ENCODE measurements at places on chromosomes 11 and 22.

DNA sequence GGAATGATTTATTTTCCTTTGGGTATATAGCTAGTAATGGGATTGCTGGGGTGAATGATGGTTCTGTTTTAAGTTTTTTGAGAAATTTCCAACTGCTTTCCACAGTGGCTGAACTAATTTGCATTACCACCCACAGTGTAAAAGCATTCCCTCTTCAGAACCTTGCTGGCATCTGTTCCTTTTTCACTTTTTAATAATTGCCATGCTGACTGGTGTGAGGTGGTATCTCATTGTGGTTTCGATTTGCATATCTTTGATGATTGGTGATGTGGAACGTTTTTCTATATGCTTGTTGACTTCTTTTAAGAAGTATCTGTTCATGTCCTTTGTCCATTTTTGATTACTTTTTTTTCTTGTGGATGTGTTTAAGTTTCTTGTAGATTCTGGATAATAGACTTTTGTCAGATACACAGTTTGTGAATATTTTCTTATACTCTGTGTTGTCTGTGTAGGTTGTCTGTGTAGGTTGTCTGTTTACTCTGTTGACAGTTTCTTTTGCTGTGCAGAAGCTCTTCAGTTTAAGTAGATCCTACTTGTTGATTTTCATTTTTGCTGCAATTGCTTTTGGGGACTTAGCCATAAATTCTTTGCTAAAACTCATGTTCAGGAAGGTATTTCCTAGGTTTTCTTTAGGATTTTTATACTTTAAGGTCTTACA is 291.8 kb upstream of the DDI1 start:
- DNase-seq: no peak

GRCh38 chr11:109229682-109230081 is 192.3 kb upstream of the C11orf87 start:
- no peak for DNase-seq

- no peak for DNase-seq
Measured at GRCh38 chr11:59769111-59769510, 13.9 kb downstream of the STX3 start.

GRCh38 chr22:43988116-43988820 is 33.0 kb downstream of the SAMM50 start:
- DNase-seq: no peak

- no peak for DNase-seq
Measured at GRCh38 chr11:71371674-71372069, 76.5 kb downstream of the DHCR7 start.

GRCh38 chr11:35933320-35933871 is 10.5 kb upstream of the LDLRAD3 start:
- DNase-seq: no peak

DNA sequence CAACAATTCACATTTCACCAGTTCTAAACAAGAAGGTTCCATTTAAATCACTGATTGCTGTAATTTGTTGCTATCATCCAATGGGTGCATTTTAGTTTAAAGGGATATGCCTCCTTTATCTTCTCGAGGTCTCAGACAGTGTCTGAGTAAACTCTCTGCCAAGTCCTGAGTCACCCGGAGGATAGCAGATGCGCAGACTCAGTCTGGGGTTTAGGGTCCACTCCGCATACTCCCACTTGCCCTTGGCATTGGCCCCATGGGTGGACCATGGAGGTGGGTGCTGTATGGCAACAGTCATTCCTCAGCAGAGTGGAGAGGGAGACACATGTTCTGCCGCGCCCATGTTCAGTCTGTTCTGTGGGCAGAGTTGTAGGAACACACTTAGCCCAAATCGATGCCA is 65.4 kb upstream of the CRTAM start:
- no peak for DNase-seq

- DNase-seq: no peak
Measured at GRCh38 chr11:115439385-115439784, 64.8 kb downstream of the CADM1 start.

DNA sequence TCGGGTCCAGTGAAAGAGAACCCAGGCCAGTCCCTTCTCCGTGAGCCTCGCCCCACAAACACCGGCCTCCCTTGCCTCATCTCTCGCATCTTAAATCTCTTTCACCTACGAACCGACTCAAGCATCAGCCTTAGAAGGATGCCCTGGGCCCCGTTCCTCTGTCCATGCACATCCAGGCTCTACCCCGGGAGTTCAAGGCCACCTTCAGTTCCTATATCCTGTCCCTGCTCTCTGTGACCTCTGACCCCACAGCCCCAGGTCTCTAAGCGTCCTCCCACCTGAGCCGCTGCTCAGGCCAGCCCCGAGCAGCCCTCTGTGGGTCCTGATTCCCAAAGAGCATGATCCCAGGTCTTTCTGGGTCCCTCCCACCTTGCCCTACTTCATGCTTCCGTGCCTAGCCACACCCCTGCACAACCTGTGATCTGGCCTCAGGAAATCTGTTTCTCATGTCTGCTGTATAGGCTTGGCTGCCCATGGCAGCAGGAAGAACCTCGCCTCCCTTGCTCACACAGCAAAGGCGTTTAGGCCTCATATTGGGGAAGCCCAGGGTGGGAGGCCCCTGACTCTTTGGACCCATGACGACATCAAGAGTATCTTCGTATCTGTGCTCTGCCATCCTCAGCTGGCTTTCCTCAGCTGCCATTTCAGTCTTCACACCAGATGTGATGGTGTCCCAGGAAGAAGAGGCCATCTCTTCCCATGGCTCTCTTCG is 77.5 kb upstream of the SEPTIN5 start:
- no peak for DNase-seq

DNA sequence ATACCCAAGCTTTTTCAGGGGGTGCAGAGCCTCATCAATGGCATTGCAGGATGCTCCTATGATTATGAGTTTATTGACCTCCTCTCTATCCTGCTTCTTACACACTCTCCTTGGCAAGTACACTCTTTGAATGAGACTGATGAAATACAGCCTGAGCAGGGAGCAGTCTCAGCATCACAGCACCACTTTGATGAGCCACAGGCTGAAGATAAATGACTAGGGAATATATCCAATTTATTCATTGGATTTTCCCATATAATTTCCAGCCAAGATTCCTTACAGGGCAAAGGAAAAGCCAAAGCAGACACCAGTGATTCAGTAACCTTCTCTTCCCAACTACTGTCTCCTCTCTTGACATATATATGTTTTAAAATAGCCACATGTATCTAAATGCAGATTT is 79.2 kb downstream of the CASP12 start:
- no peak for DNase-seq

- no peak for DNase-seq
Measured at GRCh38 chr22:30948930-30949342, 19.6 kb downstream of the MORC2 start.

GRCh38 chr11:121841487-121842191 is 274.4 kb downstream of the BLID start:
- no peak for DNase-seq

DNA sequence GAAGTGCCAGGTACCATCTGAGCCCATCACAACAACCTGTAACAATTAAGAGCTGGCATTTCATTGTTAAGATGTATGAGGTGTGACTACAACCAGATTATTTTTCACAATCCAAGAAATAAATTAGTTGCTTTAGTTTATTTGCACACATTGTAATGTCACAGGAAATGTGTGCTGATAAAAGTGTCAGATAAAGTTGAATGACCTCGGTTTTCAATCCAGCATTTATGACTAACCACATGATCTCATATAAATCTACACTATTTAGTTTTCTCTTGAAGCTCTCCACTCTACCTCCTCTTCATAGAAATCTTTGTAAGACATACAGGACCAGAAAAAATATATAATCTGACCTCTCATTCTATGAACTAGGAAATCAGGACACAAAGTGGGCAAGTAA is 166.2 kb downstream of the PGR start:
- DNase-seq: no peak

DNA sequence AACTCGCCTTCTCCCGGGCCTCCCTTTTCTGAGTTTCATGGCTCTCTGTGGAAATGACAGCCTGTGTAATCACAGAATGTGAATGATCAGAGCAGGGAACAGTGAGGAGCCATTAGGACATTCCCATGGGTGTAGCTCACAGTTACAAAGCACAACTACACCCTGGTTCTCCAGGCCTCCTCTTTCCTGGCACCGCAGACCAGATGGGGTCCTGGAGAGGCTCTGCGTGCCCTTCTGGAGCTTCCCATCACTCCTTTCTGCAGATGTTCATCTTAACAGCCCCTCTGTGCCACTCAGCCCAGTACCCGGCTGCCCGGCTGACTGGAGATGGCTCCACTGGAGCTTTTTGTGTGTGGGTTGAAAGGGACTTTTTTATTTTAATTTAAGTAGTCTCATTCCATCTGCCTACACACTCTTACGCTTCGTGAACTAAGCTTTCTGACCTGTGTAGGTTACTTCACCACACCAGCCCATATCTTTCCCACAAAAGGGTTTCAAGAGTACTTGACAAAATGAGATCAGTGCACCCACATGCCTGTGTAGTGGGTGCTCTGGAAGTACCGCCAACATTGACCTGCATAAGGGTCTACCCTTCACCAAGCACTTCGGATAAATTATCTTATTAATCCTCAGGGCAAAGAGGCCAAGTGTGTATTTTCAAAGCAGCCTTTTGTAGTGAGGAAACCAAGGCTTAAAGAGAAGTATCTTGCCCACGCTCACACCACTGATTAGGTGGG is 29.8 kb downstream of the SREBF2 start:
- no peak for DNase-seq

DNA sequence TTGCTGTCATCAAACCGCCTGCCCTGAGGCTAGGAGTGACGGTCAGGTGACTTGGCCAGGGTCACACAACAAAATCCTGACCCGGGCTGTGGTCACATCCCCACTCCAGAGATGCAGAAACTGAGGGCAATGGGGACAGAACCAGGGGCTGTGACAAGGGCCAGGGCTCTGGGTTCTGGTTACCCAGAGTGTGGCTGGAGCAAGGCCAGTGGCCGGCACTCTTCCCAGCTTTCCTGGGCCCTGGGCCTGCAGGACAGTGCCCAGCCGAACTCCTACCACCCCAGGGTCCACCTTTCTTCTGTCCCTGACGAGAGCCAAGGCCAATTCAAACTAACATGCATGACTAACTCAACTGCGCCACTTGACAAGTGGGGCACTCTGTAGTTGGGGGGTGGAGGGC is 35.9 kb downstream of the ARVCF start:
- DNase-seq: no peak

- no peak for DNase-seq
Measured at GRCh38 chr11:80388130-80388529, 947.3 kb upstream of the TENM4 start.

GRCh38 chr22:38108561-38109319 is 1.7 kb downstream of the BAIAP2L2 start:
- no peak for DNase-seq

DNA sequence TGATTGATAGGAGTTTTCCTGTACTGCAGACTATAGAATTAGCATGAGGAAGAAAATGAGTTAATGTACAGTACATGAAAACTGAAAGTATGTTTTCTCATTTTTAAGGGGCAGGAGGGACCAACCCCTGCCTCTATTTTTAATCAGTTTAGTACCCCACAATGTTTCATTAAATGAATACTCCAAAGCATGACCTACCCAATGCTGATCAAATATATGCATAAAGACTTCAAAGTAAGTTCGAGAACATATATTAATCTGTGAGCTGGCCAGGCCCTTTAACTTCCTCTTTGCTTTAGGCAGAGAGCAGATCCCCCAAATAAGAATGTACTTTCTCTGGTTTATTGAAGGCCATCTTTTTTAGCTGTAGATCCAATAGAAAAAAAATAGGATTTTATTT is 161.0 kb downstream of the FCHSD2 start:
- no peak for DNase-seq

DNA sequence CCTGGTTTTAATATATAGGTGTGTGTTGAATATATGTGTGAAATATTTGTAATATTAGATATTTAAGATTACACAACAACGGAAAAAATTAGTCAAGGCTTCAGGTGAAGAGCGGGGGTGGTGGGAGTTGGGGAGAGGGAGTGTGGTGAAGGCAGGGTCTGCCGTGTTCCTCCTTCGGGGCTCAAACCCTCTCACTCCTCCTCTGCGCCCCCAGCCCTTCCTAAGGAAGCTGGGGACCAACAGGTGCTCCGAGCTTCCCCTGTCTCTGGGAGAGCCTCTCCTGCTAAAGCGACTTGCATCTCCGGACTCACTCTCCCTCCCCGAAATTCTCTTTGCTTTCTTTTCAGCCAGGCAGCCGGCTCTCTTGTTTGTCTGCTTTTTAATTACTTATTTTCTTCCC is 960 bp upstream of the CADM1 start:
- DNase-seq: no peak

DNA sequence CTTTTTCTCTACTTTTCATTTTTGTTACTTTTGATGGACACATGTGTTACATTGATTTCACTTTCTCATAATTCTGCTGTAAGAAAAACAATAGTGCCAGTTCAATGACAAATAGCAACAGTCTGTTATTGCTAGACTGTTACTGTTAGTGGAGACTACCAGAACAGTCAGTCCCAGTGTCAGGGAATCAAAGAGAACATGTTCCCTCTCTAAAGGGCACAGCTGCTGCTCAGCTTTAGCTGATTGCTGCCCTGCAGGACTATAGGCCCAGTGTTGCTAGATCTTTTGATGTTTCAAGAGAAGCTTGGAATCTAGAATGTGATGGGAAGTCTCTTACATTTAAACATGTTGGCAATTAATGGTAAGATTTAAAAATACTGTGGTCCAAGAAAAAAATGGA is 3.4 kb downstream of the BIRC3 start:
- DNase-seq: no peak

DNA sequence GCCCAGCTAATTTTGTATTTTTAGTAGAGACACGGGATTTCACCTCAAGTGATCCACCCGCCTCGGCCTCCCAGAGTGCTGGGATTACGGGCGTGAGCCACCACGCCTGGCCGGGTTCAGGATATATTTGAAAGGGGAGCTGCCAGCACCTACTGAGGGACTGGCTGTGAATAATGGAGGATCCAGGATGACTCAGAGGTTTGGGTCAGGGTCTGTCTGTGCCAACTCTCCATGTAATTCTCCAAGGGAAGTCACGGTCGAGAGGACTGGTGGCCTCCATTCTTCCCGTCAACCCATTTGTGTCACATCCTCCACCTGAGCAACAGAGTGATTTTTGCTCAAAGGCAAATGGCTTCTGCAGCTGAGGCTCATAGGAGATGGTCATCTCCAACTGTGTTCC is 3.6 kb upstream of the ARRB1 start:
- DNase-seq: no peak

DNA sequence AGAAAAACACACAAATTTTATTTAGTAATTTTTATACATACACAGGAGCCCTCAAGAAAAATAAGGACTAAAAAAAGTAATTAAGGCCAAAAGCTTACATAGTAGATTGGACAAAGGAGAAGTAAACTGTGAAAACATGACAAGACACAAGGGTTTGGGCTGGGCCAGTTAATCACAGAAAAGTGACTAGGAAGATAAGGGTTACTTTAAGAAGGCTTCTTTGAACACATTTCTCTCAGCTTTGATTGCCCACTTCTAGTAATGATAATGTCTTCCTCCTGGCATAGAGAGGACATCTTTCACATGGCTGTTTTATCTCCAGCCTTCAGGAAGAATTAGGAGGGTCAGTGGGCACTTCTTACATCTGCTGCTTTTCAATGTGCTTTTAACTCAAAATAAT is 3.4 kb downstream of the RNF141 start:
- no peak for DNase-seq

DNA sequence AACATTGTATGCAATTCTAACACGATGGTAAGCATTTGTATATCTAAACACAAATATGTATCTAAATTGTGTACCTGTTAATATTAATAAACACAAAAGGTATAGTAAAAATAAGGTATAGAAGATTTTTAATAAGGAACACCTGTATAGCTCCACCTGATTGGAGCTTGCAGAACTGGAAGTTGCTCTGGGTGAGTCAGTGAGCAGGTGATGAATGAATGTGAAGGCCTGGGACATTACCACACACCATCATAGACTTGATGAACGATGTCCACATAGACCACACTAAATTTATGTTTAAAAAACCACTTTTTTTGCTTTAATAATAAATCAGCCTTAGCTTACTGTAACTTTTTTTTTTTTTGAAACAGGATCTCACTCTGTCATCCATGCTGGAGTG is 97.6 kb upstream of the CLMP start:
- no peak for DNase-seq

Data from HCT116 (cell line).